ENCODE measurements at places on chromosomes 12 and 14. TPM values are rescaled to one million over a fixed set of nuclear protein-coding genes. Genes with fewer than 3 reads are reported as not detected.

CSRP2 gene
- 113 TPM for polyA plus RNA-seq

OR4K17 gene
- 0.03 TPM for polyA plus RNA-seq

GRCh38 chr12:124495194-124495983, 72.0 kb downstream of the NCOR2 start:
- no peak for DNase-seq

- DNase-seq = peak; percentile 8
These were observed 291.5 kb upstream of the SRRM4 start for GRCh38 chr12:118689793-118690192.

DNA sequence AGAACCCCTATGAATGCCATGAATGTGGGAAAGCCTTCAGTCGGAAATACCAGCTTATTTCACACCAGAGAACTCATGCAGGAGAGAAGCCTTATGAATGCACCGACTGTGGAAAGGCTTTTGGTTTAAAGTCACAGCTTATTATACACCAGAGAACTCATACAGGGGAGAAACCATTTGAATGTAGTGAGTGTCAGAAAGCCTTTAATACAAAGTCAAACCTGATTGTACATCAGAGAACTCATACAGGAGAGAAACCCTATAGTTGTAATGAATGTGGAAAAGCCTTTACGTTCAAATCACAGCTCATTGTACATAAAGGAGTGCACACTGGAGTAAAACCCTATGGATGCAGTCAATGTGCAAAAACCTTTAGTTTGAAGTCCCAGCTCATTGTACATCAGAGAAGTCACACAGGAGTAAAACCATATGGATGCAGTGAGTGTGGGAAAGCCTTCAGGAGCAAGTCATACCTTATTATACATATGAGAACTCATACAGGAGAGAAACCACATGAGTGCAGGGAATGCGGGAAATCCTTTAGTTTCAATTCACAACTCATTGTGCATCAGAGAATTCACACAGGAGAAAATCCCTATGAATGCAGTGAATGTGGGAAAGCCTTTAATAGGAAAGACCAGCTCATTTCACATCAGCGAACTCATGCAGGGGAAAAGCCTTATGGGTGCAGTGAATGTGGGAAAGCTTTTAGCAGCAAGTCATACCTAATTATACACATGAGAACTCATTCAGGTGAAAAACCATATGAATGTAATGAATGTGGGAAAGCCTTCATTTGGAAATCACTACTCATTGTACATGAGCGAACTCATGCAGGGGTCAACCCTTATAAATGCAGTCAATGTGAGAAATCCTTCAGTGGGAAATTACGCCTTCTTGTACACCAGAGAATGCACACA, 22.3 kb downstream of the ZNF268 start:
- no peak for DNase-seq

C3AR1 gene
- 3.7 TPM for polyA plus RNA-seq

DNA sequence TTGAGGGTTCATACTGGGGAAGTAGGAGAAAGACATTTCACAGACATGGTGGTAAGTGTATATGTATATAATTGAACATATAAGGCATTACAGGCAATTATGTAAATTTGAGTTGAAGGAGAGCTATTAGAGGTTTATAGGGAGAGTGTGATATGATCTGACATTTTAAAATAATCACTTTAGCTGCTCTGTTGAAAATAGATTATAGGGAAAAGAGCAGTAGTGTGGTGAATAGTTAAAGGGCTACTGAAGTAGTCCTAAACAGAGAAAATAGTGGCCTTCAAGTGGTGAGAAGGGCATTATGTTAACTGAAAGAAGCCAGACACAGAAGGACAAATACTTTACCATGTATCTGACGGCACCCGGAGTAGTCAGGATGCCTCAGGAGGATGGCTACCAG, 234.2 kb downstream of the SLC41A2 start:
- no peak for DNase-seq

GRCh38 chr14:50773632-50774541, 57.1 kb downstream of the NIN start:
- DNase-seq = no peak

- DNase-seq = peak; percentile 57
These were observed 67.2 kb downstream of the DIO3 start for GRCh38 chr14:101628471-101628966.

DLK1 gene
- polyA plus RNA-seq = 15.2 TPM

MUCL1 gene
- not detected for polyA plus RNA-seq

DNA sequence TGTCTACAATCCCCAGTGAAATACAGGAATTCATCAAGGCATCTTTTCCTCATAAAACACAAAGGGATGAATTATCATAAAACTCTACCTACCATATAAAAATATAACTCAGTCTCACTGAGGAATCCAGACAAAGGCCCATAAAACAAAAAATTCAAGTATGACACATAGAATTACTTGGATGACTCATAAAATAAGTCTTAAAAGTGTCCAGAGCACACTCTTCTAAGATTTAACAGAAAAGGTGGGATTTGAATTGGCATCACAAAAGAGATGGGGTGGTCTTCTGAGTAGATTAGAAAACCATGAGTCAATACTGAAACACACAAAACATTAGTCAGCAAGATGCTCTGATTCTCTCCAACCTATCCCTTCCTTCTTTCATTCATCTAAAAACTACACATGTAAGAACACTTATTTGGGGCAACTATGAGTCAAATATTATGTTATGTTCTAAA, 202.7 kb upstream of the GARIN6 start:
- DNase-seq = no peak

GRCh38 chr12:77005611-77006098, 59.7 kb downstream of the E2F7 start:
- DNase-seq = no peak

CD4 gene
- polyA plus RNA-seq = 32.1 TPM

DNA sequence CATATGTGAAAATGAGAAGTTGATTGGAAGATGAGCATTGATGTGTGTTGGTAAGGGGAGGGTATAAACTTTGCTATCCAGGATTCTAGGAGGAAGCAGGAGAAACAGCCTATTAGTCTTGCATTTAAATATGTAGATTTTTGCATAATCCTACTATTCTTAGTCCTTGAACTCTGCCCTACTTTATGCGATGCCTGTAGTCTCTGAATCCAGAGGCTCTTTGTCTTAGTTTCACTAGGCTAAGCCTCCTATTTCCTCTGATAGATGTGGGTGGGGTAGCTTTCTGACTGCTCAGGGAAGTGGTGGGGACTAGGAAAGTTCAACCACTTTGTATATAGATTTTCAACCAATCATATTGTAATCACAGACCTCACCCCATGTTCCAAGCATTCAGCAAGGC, 49.5 kb upstream of the KCNC2 start:
- no peak for DNase-seq

GRCh38 chr12:1593174-1594005, 991 bp downstream of the FBXL14 start:
- DNase-seq = no peak

CCDC177 gene
- 0.18 TPM for polyA plus RNA-seq

GRCh38 chr12:119727600-119728443, 59.9 kb downstream of the PRKAB1 start:
- DNase-seq = no peak

NTS gene
- 5.6 TPM for polyA plus RNA-seq

- no peak for DNase-seq
These were observed 105.1 kb downstream of the TMTC3 start for GRCh38 chr12:88247241-88247643.

KLRK1 gene
- polyA plus RNA-seq = 1.2 TPM

- DNase-seq = no peak
These were observed 42.2 kb upstream of the SLC6A13 start for GRCh38 chr12:304805-305204.

DNA sequence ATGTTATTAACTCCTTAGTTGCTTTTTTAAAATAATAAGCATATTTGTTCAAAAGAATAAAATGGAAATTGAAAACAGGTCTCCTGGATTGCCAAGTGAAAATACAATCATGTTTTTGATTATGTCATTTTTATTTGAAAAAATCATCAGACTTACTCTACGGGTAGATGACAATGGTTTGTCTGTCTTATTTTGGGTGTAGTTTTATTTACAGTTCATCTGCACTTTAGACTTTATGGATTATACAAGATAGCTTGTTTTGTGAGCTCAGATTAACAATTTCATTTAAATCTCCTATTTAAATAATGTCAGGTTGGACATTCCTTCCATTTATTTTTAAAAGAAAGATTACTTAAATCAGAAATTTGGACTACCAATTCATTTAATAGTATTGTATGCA, 14.8 kb downstream of the TMEM260 start:
- no peak for DNase-seq

KHNYN gene
- polyA plus RNA-seq = 43.7 TPM

GRCh38 chr12:130761537-130762318, 45.6 kb upstream of the RIMBP2 start:
- peak; percentile 37 for DNase-seq

INHBC gene
- 0.22 TPM for polyA plus RNA-seq

PPP2R5C gene
- 95.3 TPM for polyA plus RNA-seq

SALL2 gene
- polyA plus RNA-seq = 74.4 TPM

RASSF9 gene
- polyA plus RNA-seq = 11.6 TPM

DNA sequence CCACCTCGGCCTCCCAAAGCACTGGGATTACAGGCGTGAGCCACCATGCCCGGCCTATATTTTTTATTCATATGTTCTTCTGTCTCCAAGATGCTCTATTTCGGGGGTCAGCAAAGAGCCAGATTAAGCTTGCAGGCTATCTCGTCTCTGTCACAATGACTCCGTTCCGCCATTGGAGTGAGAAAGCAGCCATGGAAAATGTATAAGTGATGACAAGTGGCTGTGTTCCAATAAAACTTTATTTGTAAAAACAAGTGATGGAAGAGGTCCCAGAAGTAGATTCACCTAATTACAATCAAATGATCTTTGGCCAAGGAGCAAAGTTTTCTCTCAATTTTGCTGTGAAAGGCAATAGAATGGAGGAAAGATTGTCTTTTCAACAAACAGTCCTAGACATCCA, 342.6 kb downstream of the MED13L start:
- no peak for DNase-seq

ADAM21 gene
- 1.1 TPM for polyA plus RNA-seq

- DNase-seq = no peak
These were observed 157.1 kb upstream of the CCND2 start for GRCh38 chr12:4116251-4117111.

DNA sequence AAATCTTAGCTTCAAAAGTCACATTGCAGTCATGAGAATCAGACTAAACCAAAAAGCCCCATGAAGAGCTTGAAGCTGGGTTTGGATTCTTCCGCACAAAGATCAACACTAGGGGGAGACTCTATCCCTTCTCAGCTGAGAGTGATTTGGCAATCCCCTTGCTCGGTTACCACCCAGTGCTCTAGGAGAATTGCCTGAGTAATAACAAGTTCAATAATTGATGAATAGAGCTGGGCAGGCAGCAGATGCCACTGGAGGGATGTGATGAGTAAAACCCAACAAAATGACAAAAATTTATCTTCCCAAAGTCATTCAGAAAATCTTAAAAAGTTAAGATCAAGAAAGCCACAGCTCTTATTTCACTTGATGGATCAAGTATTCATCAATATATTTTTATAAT, 185.6 kb upstream of the ARID2 start:
- peak; percentile 65 for DNase-seq

DNA sequence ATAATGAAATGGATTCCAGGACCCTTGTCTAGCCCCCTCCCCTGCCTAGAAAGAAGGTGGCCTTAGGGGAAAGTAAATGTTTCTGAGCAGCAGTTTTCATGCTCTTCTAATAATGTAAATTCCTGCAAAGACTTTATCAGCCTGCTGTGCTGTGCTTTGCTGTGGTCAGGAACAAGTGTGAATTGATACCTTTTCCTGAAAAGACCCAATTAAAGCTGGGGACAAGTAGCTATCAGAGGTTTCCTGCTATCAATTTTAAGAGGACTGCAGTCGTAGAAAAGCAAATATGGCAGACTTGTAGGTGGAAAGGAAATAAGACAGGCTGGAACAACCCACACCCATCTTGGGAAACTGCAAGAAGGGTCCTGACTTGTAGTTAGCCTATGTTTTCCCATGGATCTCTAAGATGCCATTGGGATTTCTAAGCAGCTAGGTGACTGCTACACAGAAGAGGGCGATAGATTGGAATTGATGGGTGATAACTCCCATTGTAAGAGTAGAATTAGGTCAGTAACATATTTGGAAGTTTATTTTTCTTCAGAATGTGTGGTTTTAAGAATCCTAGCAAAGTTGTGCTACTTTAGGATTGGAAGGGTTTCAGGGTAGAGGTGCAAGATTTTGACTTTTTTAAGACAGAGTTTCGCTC, 3.1 kb downstream of the DYNLL1 start:
- DNase-seq = no peak

SSPN gene
- 18.0 TPM for polyA plus RNA-seq

- peak; percentile 29 for DNase-seq
These were observed 1.3 kb downstream of the RNASE6 start for GRCh38 chr14:20782280-20782890.

GRCh38 chr14:50107850-50108249, 8.5 kb downstream of the VCPKMT start:
- DNase-seq = no peak

DNA sequence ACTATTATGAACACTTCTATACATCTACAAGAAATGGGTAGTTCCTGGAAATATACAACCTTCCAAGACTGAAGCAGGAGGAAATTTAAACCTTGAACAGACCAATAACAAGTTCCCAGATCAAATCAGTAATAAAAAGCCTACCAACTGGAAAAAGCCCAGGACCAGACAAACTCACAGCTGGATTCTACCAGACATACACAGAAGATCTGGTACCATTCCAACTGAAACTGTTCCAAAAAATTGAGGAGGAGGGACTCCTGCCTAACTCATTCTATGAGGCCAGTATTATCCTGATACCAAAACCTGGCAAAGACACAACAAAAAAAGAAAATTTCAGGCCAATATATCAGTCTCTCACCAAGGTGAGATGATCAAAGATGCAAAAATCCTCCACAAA, 189.4 kb downstream of the RPS29 start:
- DNase-seq = no peak

DNA sequence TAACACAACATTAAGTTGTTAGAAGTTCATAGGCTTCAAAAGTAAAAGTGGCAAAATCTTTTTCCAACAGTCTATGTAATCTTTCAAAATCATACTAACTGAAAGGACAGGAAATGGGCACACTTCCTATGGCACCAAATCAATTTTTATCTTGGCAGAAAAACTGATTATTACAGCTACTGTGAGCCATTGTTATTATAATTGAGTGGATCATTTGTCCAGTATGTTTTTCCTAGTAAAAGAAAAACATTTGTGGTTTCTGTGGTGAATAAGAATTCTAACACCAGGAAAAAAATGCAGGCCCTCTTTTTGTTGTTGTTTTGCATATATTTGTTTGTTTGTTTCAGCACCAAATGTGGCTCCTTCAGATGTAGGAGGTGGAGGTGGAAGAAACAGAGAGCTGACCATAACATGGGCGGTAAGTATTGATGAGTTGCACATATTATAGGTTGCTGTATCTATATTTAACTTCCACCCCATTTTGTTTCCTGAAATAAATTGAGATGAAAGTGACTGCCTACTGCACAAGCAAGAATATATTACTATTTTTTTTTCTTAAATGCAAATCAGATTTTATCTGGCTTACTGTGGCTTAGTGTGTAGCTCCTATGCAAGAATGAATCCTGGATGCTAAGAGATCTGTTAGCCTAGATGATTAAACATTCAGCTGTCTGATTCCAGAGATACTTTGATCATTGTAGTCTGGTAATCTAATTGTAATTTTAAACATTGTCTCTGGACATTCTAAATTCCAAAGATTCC, 174.1 kb upstream of the PDZRN4 start:
- no peak for DNase-seq

LYZ gene
- polyA plus RNA-seq = 33.3 TPM

Data from renal pelvis (tissue), 12 donors.